ENCODE measurements at places on chromosomes 7 and 10.

GRCh38 chr7:15688911-15689310 lies 2.4 kb upstream of the MEOX2 start:
- no peak for DNase-seq

DNA sequence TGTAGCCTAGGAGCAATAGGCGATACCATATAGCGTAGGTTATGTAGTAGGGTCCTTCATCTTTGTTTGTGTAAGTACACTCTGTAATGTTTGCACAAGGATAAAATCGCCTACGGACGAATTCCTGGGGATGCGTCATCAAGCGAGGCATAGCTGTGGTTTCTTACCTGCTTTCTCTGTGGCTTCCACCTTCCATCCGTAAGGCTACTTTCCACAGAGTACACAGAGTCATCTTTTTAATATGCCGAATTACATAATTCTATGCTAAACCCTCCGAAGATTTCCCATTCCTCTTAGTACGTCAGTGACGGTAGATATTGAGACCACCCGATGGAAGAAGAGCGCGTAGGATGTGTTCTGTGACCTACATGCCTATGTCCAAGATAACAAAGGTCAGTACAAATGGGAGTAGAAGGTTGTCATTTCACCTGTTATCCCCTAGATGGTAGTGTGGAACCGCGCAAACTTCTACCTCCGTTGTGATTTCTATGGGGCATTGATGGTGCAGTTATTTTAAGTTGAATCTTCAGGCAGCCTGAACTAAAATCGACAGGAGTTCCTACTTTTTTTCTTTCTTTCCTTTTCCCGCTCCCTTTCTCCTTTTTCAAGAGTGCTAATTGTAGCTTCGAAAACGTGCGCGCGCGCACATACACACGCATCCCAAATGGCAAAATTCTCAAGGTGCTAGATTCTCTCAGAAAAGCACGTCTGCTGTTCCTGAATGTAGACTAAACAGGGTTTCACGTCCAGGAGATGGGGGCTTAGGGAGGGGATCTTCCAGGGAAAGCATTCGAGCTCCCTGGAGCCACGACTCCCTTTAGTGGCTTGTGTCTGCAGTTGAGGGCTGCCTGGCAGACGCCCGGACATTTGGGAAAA lies 111.7 kb upstream of the MBL2 start:
- no peak for DNase-seq

DNA sequence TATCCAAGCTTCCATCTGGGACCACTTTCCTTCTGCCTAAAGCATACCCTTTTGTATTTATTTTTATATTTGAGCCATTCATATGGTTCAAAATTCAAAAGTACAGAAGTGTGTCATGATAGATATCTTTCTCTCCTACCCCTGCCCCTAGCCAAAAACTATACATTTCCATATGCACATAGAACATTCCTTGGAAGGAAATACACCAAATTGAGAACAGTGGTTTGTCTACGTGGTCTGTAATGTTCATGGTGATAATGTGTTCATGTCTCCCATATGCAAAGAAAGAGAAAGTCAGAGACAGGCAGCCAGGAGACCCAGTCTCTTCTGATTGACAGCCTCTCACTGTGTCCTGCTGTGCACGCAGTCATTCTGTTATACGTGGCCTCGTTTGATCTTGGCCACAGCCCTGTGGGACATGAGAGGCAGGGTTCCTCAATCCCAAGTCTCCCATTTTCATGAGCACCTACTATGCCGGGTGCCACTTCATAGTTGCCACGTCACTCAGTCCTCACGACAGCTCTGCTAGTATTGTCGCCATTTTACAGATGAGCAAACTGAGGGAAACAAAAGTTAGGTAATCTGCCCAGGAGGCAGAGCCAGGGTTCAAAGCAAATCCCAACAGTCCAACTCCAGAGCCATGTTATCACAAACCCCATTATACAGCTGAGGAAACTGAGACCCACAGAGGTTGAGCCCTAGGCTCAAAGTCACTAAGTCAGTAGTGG lies 8.0 kb upstream of the CDH23 start:
- DNase-seq = no peak

GRCh38 chr10:93600446-93601145 lies 439 bp downstream of the RBP4 start:
- no peak for DNase-seq

DNA sequence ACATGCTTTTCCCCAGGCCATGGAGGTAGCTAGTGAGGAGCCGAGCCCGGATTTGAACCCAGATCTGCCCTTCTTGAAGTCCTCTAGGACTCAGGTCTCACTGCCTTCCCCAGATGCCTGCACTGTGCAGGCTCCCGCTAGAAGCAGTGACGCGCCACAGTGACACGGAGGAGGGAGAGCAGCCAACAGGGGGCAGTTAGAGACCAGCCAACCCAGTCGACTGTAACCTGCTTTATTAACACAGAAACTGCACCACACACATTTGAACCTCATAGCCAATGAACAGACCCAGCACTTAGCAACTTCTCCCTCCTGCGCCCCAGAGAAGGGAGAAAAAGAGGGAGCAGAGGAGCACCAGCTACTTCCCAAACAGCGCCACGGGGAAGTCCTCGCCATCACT lies 27.4 kb downstream of the PILRA start:
- no peak for DNase-seq

- DNase-seq = no peak
Measured at GRCh38 chr7:7103343-7104313, 78.7 kb upstream of the C1GALT1 start.

- DNase-seq = no peak
Measured at GRCh38 chr10:100374200-100374655, 27.2 kb downstream of the SCD start.

DNA sequence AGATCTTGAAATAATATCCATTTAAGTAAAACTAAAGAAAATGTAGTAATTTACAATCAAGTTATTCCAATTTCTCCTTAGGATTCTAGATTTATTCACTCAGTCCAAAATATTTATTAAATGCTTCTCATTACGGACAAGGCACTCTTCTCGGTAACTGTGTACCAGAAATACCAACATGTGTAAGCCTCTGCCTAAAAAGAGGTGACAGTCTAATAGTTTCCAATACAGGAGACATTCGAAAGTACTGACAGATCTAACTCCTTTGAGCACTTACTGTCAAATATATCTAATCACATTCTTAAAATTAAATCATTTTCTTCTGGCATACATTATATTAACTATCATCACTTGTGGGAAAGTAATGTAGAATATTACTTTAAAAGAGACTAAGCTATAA lies 26.9 kb downstream of the TMEM168 start:
- no peak for DNase-seq

- DNase-seq = no peak
Measured at GRCh38 chr7:29976673-29977415, 12.8 kb downstream of the SCRN1 start.

DNA sequence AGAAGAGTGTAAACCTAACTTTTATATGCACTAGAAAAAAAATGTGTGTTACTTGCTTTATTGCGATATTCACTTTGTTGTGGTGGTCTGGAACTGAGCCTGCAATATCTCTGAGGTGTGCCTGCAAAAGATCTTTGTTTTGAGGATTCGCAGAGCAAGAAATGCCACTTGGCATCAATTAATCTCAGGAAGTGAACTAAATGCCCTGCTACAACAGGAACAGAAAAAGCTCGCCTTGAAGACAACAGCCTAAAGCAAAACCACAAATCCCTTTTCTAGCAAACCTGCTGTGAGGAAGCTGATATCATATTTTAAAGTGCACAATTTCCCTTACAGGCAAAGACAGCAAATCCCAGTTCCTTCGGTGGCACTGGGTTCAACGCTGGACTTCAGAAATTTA lies 675.8 kb downstream of the KCNMA1 start:
- DNase-seq = no peak

GRCh38 chr7:109694149-109695071 lies 1124.7 kb downstream of the DNAJB9 start:
- DNase-seq = no peak

DNA sequence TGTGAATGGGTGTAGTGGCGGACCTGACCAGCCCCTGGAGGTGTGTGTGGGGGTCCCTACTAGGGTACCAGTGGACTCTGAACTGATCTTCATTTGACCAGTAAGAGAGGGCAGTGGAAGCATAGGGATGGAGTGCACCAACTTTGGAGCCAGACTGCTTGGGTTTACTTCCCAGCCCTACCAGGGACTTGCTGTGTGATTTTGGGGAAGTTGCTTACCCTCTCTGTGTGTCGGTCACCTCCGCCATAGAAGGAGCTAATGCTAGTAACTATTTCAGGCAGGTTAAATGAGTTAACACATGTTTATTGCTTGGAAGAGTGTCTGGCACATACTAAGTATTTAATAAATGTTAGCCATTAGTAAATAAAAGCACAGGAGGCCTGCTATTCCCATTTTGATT lies 6.6 kb downstream of the ADCYAP1R1 start:
- DNase-seq = no peak

- no peak for DNase-seq
Measured at GRCh38 chr10:27190508-27190907, 35.4 kb downstream of the MASTL start.

All from activated naive CD4-positive, alpha-beta T cell (primary cell).